ENCODE measurements at places on chromosomes 16 and 17.

DNA sequence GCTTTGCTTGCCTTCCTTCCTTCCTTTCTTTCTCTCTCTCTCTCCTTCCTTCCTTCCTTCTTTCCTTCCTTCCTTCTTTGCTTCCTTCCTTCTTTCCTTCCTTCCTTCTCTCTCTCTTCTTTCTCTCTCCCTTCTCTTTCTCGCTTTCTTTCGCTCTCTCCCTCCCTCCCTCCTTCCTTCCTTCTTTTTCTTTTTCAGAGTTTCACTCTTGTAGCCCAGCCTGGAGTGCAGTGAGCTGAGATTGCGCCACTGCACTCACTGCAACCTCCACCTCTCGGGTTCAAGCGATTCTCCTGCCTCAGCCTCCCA lies 17.9 kb downstream of the FOXJ1 start:
- H3K4me1 ChIP-seq = no peaks in the 10 kb centered on the region
- no peak for DNase-seq
- no peaks in the 10 kb centered on the region for H3K36me3 ChIP-seq

DNA sequence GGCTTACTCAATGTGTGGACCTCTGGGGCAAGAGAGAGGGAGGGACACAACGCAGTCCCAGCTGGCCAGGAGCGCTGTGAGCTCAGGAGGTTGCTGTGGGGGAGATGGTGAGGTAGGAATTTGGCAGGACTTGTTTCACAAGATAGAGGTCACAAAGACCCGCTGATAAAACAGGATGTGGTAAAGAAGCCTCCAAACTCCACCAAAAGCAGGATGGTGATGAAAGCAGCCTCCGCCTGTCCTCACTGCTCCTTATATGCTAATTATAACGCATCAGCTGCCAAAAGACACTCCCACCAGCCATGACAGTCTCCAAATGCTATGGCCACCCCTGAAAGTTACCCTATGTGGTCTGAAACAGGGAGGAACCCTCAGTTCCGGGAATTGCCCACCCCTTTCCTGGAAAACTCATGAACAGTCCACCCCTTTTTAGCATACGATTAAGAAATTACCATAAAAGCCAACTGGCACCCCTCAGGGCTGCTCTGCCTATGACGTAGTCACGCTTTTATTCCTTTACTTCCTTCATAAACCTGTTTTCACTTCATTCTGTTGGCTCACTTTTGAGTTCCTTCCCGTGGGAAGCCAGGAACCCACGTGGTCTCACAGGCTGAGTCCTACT lies 5.3 kb upstream of the EIF4A3 start:
- no peak overlapping the region for H3K27ac ChIP-seq
- no peaks in the 10 kb centered on the region for H3K36me3 ChIP-seq
- H3K27me3 ChIP-seq = no peaks in the 10 kb centered on the region

- no peak overlapping the region for H3K27ac ChIP-seq
- H3K36me3 ChIP-seq = no peaks in the 10 kb centered on the region
- peak; percentile 42 for DNase-seq
- H3K4me3 ChIP-seq = no peak overlapping the region
Observed at GRCh38 chr17:71111934-71112333, 942.6 kb downstream of the KCNJ2 start.

DNA sequence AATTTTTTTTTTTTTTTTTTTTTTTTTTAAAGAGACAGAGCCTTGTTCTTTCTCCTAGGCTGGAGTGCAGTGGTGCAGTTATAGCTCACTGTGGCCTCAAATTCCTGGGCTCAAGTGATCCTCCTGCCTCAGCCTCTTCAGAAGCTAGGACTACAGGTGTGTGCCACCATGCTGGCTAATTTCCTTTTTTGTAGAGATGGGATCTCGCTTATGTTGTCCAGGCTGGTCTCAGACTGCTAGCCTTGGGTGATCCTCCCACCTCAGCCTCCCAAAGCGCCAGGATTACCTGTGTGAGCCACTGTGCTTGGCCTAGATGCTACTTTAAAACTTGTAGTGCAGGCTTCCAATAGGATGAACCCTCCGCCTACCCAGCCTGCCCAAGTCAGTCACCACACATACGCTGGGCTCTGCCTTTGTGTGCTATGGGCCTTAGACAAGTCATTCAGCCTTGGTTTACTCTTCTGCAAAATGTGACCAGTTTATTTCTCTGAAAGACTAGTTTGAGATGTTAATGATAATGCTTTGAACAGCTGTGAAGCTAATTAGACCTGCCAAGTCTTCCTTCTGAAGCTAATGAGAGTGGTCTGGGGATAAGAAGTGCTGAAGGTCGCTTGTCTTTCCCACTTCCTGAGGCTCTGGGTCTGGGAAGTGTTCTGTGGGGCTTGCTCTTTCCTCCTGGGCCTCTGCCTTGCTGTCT lies 5.2 kb downstream of the GPT2 start:
- no peaks in the 10 kb centered on the region for H3K36me3 ChIP-seq
- DNase-seq = no peak
- H3K4me1 ChIP-seq = peaks cover 3% of the 10 kb centered on the region
- no peak overlapping the region for H3K27ac ChIP-seq
- H3K27me3 ChIP-seq = no peaks in the 10 kb centered on the region
- no peak overlapping the region for H3K4me3 ChIP-seq

GRCh38 chr17:32742681-32743538 lies 134.0 kb downstream of the MYO1D start:
- H3K27me3 ChIP-seq = no peaks in the 10 kb centered on the region
- H3K4me3 ChIP-seq = no peak overlapping the region
- H3K27ac ChIP-seq = peak overlapping the region; percentile 47
- peaks cover 46% of the 10 kb centered on the region for H3K4me1 ChIP-seq
- DNase-seq = no peak
- peaks cover 10% of the 10 kb centered on the region for H3K36me3 ChIP-seq

- no peaks in the 10 kb centered on the region for H3K27me3 ChIP-seq
- DNase-seq = no peak
- H3K4me3 ChIP-seq = no peak overlapping the region
- peaks cover 12% of the 10 kb centered on the region for H3K4me1 ChIP-seq
- H3K36me3 ChIP-seq = no peaks in the 10 kb centered on the region
Observed at GRCh38 chr17:41492351-41492750, 2.6 kb upstream of the KRT36 start.

DNA sequence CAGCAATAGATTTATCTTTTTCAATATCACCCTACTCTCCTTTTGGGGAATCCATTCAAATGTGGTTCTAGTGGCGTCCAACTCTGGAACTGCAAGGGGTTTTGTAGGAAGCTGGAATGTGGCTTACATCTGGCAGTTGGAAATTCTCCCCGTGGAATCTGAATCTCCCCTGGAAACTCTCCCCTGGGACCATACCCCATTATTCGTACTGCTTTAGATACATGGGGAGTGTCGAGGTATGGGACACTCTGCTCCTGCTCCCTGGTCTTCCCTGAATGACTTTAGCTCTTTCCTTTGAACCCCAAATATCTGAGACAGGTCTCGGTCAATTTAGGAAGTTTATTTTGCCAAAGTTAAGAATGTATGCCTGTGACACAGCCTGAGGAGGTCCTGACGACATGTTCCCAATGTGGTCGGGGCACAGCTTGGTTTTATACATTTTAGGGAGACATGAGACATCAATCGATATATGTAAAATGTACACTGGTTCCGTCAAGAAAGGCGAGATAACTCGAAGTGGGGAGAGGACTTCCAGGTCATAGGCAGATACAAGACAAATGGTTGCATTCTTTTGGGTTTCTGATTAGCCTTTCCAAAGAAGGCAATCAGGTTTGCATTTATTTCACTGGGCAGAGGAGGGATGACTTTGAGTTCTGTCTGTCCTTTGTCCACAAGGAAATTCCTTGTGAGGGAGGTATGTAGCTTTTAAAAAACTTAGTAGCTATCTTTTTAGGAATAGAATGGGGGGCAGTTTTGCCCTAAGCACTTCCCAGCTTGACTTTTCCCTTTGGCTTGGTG lies 89.1 kb upstream of the CORO6 start:
- H3K36me3 ChIP-seq = no peaks in the 10 kb centered on the region
- H3K27me3 ChIP-seq = no peaks in the 10 kb centered on the region
- H3K4me1 ChIP-seq = peaks cover 35% of the 10 kb centered on the region
- H3K4me3 ChIP-seq = peak overlapping the region; percentile 32
- peak overlapping the region; percentile 82 for H3K27ac ChIP-seq

DNA sequence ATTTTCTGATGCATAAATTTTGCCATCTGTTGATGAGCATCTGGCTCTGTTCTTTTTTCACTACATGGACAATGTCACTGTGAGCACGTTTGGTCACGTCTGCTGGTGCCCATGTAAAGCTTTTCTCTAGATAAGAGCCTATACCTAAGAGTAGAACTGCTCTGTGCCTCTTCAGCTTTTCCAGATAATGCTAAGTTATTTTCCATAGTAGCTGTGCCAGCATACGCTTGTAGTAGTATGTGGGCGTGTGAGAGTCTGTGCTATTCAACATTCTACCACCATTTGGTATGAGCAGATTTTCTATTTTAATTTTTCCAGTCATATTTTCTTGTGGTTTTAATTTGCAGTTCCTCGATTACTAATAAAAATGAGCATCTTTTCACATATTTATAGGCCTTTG lies 33.2 kb downstream of the VPS35L start:
- no peak overlapping the region for H3K4me3 ChIP-seq
- no peaks in the 10 kb centered on the region for H3K27me3 ChIP-seq
- peaks cover 23% of the 10 kb centered on the region for H3K4me1 ChIP-seq
- peak; percentile 79 for DNase-seq
- 0 out of 2 replicates have a peak, but pooled peaks cover 3% of the 10 kb centered on the region for H3K36me3 ChIP-seq

- H3K4me1 ChIP-seq = no peaks in the 10 kb centered on the region
- no peak overlapping the region for H3K27ac ChIP-seq
- H3K36me3 ChIP-seq = no peaks in the 10 kb centered on the region
- H3K27me3 ChIP-seq = peaks cover 15% of the 10 kb centered on the region
Observed at GRCh38 chr17:38536661-38537060, 69.1 kb downstream of the SRCIN1 start.

GRCh38 chr17:10767232-10767631 lies 36.7 kb downstream of the TMEM238L start:
- no peak for DNase-seq
- no peaks in the 10 kb centered on the region for H3K4me1 ChIP-seq
- H3K27ac ChIP-seq = no peak overlapping the region
- no peak overlapping the region for H3K4me3 ChIP-seq
